Left kidney (tissue), 8 donors: ENCODE measurements at places on chromosomes 13 and 19. TPM values are rescaled to one million over a fixed set of nuclear protein-coding genes. Genes with fewer than 3 reads are reported as not detected.

- DNase-seq, result no peak
These were observed 1.3 kb downstream of the AP2A1 start for GRCh38 chr19:49767967-49768581.

The CD177 gene
- 0.20 TPM for polyA plus RNA-seq

DNA sequence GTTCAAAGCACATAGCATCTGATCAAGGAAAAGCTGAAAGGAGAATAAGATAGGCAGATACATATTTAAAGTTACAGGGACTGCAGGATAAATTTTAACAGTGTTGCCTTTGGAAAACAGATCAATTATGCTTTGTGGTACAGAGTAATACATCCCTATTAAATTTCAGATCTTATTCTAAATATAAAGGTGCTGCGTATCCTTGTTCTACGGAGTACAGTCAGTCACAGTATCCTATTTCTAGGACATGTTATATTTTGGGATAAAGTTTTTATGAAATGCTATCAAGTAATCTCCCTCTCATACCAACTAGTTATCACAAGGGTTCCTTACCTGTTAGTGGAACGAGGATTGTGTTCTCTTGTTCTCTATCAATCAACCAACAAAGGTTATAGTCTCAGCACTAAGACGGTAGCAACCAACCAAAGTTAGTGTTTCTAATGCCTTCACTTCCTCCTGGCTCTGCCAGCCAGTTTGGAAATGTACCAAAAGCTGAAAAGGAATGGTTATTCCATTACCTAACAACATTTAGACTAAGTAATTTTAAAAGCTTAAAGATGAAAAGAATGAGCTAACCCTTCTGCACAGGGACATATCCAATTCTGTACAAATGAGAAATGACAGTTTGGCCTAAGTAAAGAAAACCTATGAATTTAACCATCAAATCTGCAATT lies 35.2 kb downstream of the TSC22D1 start:
- no peak for DNase-seq

DNA sequence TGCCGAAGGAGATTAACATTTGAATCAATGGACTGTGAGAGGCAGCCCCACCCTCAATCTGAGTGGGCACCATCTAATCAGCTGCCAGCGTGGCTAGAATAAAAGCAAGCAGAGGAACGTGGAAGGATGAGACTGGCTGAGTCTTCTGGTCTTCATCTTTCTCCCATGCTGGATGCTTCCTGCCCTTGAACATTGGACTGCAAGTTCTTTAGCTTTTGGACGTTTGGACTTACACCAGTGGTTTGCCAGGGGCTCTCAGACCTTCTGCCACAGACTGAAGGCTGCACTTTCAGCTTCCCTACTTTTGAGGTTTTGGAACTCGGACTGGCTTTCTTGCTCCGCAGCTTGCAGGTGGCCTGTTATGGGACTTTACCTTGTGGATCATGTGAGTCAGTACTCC lies 14.7 kb downstream of the NHLRC3 start:
- no peak for DNase-seq

DNA sequence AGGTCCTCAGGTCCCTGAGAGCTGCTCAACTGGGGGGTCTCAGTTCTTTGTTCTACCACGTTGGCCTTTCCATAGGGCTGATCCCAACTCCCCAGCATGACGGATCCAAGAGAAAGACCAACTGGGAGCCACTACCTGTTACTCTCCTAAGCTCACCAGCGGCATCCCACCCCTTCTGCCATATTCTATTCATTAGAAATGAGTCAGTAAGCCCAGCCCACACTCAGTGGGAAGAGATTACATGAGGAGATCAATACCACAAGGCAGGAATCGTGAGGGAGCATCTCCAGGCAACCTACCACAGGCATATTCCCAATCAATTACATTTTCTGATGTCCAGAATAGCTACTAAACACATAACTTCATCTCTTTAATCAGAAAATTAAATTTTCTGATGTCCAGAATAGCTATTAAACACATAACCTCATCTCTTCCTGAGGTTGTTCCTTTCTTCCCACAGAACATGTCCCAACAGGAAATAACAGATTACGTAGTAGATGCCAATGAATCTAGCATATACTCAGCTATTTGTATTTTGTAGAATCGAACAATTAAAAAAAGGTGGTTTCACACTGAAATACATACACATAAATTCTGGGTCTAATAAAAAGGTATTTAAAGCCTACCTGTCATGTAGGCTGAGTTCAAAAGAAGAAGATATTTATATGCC lies 708.1 kb upstream of the ARGLU1 start:
- no peak for DNase-seq

The TRPM4 gene
- 29.4 TPM for polyA plus RNA-seq

GRCh38 chr13:98564204-98564603 lies 12.7 kb downstream of the STK24 start:
- no peak for DNase-seq

- DNase-seq, result no peak
These were observed 17.8 kb upstream of the TMEM255B start for GRCh38 chr13:113741191-113741668.

DNA sequence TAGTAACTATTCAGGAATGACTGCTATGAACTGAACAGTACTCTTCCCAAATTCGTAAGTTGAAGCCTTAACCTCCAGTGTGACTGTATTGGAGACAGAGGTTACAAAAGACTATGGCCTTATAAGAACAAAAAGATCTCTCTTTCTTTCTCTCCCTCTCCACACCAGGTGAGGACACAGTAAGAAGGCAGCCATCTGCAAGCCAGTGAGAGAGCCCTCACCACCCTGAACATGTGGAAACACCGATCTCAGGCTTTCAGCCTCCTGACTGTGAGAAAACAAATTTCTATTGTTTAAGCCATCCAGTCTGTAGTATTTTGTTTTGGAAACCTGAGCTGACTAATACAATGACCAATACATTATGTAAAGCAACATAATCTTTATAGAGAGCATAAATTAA lies 888.9 kb downstream of the SLITRK1 start:
- DNase-seq, result no peak

The GZMM gene
- 0.15 TPM for polyA plus RNA-seq

- no peak for DNase-seq
These were observed 7.1 kb downstream of the LTBP4 start for GRCh38 chr19:40608240-40608621.

GRCh38 chr13:108270442-108270841 lies 924 bp downstream of the TNFSF13B start:
- no peak for DNase-seq

DNA sequence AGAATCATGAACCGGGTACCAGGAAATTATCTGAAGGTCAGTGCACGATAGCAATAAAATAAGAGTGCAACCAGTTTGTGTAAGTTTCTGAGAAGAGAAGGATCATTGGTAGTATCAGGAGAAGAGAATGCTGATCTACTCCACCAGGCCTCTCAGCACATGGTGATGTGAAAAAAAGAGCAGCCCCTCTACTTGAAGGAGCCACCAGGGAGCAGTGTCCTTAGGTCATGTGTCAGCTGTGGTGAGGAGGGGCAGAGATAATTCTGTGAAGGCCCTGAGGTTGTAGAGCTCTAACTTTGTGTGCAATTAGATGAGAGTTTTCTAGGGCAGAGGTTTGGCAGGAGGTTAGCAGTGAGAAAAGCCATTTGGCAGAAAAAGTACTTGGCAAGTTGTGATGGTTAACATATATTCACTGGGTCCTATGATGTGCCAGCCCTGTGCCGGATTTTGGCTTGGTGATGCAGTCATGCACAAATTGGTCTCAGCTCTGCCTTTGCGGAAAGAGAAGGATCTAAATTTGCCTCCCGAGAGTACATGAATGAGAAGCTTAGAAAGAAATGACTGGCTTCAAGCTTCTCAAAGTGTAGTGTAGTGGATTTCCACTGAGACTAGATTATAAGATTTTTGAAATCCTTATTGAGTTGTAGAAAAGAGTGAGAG lies 19.2 kb upstream of the ZC3H13 start:
- no peak for DNase-seq

- no peak for DNase-seq
These were observed 102.1 kb downstream of the INSR start for GRCh38 chr19:7191946-7192691.

- no peak for DNase-seq
These were observed 112.8 kb downstream of the ITGBL1 start for GRCh38 chr13:101565317-101565716.

- no peak for DNase-seq
These were observed 12.2 kb downstream of the CBARP start for GRCh38 chr19:1225440-1226226.

- no peak for DNase-seq
These were observed 56.6 kb downstream of the FREM2 start for GRCh38 chr13:38743466-38743865.

DNA sequence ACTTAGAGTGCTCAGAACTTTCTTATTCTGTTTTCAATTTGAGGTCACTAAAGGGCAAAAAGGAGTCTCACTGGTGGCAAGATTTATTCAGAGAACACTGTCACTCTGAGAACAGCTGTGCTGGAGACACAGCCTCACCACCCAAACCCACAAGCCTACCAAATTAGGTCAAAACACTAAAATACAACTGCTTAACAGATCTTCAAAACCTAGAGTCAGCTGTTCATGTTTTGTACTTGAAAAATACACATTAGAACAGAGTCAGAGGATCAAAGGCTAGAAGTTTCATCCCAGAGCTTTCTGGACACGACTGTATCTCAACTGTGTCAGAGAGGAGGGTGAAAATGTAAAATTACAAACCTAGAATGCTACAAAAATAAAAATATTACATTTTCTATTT lies 89.3 kb downstream of the MIPEP start:
- DNase-seq, result no peak

GRCh38 chr13:76522083-76522755 lies 364.0 kb downstream of the KCTD12 start:
- no peak for DNase-seq

DNA sequence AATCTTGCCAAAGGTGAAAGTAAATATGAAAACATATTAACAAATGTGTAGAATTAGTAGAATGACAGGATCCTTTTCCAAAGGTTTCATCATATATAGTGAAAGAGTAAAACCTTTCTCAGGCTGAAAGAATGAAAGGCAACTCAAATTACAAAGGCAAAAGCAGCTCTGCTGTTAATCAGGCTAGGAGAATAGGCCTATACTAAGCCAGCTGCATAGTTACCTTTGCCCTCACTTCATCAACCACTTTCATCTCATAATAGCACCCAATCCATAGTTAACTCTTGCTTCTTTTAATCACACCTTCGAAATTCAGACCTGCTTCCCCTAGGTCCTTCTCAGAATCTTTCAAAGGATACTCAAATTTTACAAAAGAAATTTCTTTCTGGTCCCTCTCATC lies 1167.6 kb upstream of the ATXN8OS start:
- no peak for DNase-seq
